ENCODE measurements at places on chromosomes 6 and 20.

GRCh38 chr6:119350952-119351372 lies 1.4 kb upstream of the MAN1A1 start:
- no peak for DNase-seq

- DNase-seq, result no peak
Observed at GRCh38 chr6:133410638-133411435, 169.7 kb downstream of the EYA4 start.

DNA sequence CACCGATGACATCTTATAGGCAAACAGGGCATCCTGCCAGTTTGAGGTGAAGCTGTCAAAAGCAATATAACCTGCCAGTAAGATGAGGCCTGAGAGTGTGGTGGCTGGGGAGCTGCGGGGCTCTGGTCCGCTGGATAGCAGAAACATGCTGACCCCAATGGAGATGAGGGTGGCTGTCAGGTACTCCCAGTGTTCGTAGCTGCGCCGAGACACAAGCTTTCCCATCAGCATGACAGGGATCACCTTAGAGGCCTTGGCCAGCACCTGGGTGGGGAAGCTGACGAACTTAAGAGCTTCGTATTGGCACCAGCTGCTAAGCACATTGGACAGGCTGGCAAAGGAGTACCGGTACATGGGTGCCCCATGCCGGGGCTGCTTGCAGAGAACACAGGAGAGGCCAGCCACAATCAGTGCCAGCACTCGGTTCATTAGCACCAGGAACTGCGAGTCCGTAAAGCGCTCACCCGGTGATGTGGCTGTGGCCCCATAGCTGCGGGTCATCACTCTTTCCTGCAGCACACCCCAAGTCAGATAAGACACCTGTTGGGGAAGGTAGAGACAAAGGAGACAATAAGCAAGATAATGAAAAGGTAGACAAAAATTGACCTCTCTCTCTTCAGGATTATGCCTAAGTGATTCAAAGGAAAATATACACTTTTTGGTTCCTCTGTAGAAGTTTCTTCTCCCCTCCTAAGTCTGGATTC lies 2.1 kb downstream of the SLC35B2 start:
- DNase-seq, result no peak

GRCh38 chr20:23159256-23159946 lies 73.3 kb upstream of the CD93 start:
- no peak for DNase-seq

- DNase-seq, result no peak
Observed at GRCh38 chr6:163956571-163957407, 542.3 kb downstream of the QKI start.

- no peak for DNase-seq
Observed at GRCh38 chr6:8065519-8065911, 1.3 kb upstream of the BLOC1S5 start.

GRCh38 chr6:113377362-113377942 lies 479.7 kb upstream of the MARCKS start:
- DNase-seq, result no peak

GRCh38 chr20:25084626-25085187 lies 2.8 kb upstream of the VSX1 start:
- DNase-seq, result no peak

- no peak for DNase-seq
Observed at GRCh38 chr6:97128507-97128906, 154.5 kb downstream of the MMS22L start.

GRCh38 chr6:15839969-15840541 lies 177.2 kb upstream of the DTNBP1 start:
- DNase-seq, result no peak

GRCh38 chr20:7237251-7237650 lies 469.8 kb downstream of the BMP2 start:
- DNase-seq, result no peak

GRCh38 chr20:17109307-17109706 lies 117.5 kb upstream of the PCSK2 start:
- DNase-seq, result no peak

GRCh38 chr6:11412011-11412424 lies 125.5 kb upstream of the TMEM170B start:
- no peak for DNase-seq

Measured in activated naive CD8-positive, alpha-beta T cell treated with anti-CD3 and anti-CD28 coated beads, Interleukin-2, amount 50 U/mL, for 16 hours (primary cell).